ENCODE measurements at places on chromosomes 11 and 22.

- no peak for DNase-seq
Observed at GRCh38 chr11:11396301-11397035, 43.4 kb upstream of the CSNK2A3 start.

GRCh38 chr11:79786961-79787360 is 346.1 kb upstream of the TENM4 start:
- no peak for DNase-seq

GRCh38 chr11:5591613-5592012 is 4.8 kb upstream of the TRIM6 start:
- DNase-seq: no peak

DNA sequence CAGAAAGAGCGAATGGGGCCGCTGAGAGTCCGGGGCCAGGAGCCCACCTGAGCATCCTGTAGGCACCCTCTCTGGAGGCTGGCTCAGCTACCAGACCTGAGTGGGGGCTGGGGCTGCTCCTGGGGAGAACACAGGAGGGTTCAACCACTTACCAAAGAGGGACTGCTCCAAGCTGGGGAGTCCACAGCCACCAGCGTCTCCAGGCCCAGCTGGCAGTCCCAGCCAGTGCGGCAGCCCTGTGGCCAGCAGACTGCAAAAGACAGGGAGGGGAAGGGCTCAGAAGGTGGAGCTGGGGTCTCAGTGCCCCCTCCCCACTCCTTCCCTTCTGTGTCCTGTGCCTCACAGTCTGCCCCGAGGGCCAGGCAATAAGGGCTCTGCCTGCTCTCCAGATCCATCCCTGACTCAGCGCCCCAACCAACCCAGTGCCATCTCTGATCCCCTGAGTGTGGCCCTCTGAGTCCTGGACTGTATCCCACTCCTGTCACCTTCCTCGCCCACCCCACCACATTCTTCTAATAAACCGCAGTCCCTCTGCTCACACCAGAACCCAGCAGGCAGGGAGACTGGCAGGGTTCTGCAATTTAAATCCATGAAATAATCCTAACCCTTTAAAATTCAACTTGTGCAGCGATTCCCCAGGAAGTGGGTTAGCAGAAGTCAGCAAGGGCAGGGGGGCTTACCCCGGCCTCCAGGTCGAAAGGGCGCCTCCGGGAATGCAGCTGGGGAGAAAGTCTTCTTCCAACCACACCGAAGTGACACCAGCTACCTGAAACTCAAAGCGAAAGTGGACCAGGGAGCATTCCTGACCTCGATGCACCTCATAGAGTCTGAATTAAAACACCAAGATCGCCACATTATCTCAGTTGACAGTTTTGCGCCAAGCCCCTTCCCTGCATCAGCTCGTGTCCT is 13.3 kb downstream of the CHST1 start:
- no peak for DNase-seq

DNA sequence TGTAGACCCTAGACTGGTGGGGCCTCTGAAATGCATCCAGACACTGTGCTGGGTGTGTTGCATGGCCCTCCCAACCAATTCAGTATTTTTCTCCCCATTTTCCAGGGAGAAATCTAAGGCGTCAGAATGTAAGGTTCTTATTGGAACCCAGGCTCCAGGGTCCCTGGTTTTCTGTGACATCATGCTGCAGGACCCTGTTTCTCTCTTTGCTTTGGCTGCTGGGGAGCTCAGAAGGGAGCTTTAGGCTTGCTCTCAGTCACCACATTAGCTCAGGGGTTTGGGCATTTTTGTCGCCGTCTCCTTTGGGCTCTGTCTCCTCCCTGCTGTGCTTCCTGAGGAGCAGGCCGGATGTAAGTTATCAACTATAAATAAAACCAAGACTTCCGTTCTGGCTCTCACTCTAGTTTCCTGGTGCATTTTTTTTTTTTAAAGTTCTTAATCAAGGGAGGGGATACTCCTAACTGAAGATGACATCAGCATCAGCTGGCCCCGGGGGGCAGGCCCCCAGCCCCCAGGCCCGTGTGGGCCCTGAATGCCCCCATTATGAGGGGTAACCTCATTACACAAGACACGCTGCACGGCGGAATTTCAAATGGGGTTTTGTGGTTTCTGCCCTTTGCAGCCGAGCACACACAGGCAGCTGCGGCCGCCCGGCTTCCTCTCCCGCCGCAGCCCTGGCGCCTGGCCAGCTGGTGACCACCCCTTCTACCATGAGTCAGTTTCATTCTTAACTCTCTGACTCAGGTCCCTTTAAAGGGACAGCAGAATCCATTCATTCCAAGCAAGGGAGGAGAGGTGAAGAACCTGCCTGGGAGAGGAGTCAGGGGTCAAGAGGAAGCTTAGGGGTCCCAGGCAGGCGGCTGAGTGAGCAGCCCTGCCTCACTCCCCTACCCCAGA is 3.2 kb downstream of the MYEOV start:
- no peak for DNase-seq

DNA sequence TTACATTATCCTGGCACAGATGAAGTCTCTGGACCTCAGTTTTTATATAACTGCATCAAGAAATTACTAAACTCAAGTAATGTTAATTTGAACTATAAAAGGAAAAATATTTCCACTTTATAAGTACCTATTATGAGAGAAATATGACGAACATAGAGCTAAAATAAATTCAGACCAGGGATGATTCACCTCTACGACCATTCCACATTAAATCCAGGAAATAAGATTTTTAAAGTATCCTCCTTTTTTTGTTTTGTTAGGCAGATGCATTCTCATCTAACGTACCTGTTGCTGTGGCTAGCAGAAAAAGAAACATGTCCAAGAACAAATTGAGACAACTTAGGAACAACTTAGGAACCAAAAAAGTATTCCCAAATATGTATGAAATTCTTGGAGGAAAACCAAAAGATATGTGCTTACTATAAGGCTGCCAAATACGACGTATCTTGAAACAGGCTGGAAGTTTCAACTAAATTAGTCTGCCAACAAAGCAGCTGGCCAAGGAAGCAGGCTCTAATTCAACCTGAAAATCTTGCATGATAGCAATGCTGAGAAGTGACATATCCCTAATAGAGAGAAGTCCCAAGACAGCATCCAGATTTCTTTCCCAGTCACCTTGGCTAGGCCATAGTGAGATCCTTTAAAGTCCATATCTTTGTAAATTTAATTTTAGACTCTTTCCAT is 15.7 kb downstream of the SPTY2D1 start:
- DNase-seq: no peak

- DNase-seq: no peak
Observed at GRCh38 chr11:69468221-69468620, 13.2 kb upstream of the LINC01488 start.

- no peak for DNase-seq
Observed at GRCh38 chr22:17802822-17803221, 28.6 kb upstream of the BID start.

DNA sequence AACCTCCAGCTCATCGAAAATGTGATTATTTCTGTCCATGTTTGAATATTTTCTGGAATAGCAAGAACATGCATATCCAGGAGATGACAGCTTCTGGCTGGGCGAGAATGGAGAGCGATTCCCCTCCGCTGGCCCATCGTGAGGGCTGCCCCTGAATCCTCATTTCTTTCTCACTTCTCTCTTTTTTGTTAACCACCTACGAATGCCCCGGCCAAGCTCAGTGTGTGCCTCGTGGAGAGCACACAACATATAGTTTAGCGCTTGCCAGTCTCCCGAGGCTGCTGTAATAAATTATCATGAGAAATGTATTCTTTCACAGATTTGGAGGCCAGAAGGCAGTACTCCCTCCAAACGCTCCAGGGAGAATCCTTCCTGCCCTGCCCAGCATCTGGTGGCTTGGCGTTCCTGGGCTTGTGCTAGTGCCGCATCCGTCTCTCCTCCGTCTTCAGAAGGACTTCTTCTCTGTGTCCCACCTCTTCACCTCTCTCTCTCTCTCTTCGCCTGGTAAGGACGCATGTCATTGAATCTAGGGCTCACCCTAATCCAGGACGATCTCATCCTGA is 1306.0 kb downstream of the TBC1D22A start:
- DNase-seq: no peak

- DNase-seq: no peak
Observed at GRCh38 chr11:62512961-62513360, 33.6 kb downstream of the AHNAK start.

DNA sequence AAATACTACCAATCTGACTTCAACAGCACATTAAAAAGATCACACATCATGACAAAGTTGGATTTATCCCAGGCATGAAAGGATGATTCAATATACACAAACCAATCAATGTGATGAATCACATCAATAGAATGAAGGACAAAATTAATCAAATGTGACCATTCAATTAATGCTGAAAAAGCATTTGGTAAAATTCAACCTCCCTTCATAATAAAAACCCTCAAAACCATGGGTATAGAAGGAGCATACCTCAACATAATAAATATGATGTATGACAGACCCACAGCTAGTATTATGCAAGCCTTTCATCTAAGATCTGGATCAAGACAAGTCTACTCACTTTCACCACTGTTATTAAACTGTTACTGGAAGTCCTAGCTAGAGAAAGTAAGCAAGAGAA is 921.7 kb upstream of the RAG2 start:
- no peak for DNase-seq

GRCh38 chr11:93542811-93543229 is 371 bp downstream of the SMCO4 start:
- no peak for DNase-seq

DNA sequence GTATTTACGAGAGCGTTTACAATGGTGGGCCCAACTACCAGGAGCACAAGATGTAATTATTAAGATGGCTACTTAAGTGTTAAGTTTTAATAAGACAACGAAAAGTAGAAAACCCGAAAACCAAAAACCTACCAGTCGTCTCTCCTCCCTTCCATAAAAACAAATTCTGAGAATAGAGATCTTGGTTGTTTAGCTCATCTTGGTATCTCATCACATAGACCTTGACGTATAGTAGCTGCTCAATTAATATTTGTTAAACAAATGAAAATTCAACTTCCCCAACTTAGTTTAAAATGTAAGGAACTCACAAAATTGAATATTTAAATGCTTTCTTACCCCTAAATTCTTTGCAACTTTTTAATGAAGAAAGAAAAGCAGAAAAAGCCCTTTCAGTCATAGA is 669 bp downstream of the KDM4D start:
- no peak for DNase-seq

DNA sequence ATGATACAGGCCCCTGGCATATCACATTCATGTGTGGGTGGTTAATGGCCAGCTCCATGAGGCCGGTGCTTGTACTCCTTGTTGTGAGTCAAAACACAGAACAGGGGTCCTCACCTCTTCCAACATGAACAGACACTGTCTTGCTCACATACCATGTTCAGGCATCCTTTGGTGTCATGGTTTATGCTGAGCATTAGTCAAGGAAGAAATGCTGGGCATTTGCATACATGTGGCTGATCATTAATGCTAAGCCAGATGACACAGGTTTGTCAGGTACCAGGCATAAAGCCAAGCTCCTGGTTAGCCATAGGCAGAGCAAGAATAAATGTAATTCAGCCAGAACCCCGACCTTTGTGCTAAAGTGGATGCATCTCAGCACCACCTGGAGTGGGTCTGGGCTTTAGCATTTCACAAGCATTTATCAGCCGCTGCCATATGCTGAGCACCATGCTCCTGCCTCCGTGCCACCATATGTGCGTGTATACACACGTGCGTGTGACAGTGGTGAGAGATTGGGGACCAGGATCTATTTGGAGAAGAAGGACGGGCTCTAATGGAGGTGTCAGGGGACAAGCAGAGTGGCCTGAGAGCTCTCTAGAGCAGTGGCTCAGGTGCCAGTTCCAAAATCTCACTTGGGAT is 55.0 kb downstream of the MICAL2 start:
- no peak for DNase-seq

DNA sequence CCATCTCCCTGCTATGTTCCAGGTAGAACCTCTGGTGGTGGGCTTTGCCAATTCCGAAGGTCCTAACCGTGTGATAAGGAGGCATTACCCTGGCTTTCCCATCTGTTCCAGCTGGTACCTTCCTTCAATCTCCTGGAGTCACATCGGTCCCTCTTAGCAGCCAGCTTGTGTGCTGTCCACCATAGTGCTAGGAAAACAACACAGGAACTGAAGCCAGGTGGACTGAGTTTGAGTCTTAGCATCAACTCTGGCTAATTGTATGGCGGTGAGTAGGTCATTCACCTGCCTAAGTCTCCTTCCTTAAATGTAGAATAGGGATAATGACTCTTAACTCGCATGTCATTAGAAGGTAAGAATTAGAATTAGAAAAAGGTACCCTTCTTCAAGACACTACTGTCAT is 159.6 kb upstream of the E2F8 start:
- no peak for DNase-seq

DNA sequence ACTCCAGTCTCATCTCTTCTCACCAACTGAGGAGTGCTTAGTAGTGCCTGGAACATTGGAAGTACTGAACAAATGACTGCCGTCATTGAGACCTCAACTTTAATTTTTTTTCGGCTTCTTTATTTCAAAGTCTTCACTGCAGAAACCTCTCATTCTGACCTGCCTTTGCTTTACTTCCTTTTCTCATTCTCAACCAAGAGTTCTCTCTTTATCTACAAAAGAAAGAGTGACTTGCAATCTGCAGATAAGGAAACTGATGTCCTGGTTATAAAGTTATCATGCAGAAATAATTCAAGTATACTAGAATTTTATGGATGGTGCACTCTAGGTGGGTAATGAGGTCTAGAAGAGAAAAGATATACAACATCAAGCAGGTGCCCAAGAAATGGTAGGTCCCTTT is 1.2 kb upstream of the EED start:
- no peak for DNase-seq

- no peak for DNase-seq
Observed at GRCh38 chr11:69435161-69435986, 46.1 kb upstream of the LINC01488 start.

GRCh38 chr11:35387111-35387982 is 32.0 kb downstream of the SLC1A2 start:
- DNase-seq: no peak

GRCh38 chr11:130633466-130633865 is 185.0 kb downstream of the ADAMTS15 start:
- no peak for DNase-seq

DNA sequence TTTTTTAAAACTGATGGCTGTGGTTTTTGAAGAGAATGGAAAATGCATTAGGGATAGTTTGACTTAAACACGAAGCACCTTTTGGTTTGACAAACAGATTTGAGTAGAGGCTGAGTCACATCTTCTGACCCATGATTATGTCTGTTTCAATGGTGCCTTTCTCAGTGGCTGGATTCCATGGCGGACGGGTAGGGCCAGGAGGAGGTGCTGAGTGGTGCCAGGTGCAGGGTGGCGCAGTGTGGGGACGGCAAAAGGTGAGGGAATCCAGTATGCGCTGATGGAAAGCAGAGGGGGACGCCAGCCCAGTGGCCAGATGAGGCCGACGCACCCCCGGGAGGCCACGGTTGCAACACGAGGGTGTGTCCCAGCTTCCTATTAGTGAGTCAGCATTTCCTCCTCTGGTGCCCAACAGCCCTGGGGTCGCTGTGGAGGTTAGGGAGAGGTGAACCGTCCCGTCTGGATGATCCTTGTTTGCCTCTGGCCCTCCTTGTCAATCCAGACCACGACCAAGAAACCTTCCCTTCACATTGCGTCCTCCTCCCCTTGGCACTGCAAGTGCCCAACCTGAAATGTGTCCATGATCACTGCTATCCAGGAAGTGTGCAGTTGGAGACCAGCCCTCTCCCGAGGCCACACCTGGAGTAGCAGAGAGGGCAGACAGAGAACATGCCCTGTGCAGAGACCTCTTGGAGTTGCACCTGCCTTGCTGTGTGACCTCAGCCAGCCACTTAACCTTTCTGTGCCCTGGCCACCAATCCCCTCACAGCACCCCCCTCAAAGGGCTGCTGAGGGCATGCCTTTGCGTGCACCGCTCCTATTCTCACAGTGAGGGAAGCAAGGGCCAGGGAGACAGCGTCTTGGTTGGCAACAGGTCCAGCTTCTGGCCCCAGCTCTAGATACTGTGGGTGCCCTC is 32.5 kb upstream of the ATXN10 start:
- no peak for DNase-seq

Measured in NCI-H1048 (cell line).